Activated T-cell treated with anti-CD3 and anti-CD28 coated beads for 1 hour (primary cell): ENCODE measurements at places on chromosomes 1 and 21.
A peak's percentile ranks its signal among the peaks of the same experiment; 100 is the strongest.

- DNase-seq = no peak
Measured at GRCh38 chr21:36918291-36918690, 48.2 kb downstream of the HLCS start.

- peak; percentile 34 for DNase-seq
Measured at GRCh38 chr1:22031214-22031962, 21.1 kb upstream of the CDC42 start.

GRCh38 chr21:39441502-39442475 is 3.8 kb downstream of the LCA5L start:
- peak; percentile 13 for DNase-seq

GRCh38 chr21:36783612-36784374 is 84.9 kb downstream of the SIM2 start:
- no peak for DNase-seq

- DNase-seq = no peak
Measured at GRCh38 chr1:3570066-3570986, 41.0 kb downstream of the MEGF6 start.

- no peak for DNase-seq
Measured at GRCh38 chr1:179053486-179053885, 27.8 kb downstream of the FAM20B start.

GRCh38 chr1:27154469-27154990 is 395 bp downstream of the SLC9A1 start:
- no peak for DNase-seq

DNA sequence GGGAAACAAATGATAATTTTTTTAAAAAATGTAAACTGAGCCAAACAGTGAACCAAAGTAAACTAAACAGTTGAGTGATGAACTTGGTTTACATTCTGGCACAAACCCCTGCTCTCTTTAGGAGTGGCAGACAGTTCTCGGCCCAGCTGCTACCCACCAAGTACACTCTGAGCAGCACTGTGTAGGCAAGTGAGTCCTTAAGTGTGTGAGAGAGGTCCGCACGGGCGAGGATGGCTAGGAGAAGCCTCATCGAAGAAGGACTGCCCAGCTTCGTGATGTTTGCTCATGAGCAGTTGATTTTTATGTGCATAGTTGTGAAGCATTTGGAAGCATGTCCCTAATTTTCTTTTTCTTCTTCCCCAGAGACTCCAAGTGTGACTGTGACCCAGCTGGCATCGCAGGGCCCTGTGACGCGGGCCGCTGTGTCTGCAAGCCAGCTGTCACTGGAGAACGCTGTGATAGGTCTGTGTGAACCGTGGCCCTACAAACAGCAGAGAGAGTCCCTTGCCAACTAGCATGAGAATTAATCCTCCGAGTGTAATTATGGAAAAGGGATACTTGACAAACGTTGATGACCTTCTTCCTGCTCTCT is 32.1 kb downstream of the LAMC2 start:
- DNase-seq = no peak

- DNase-seq = no peak
Measured at GRCh38 chr1:95168028-95168427, 50.9 kb downstream of the TLCD4 start.

DNA sequence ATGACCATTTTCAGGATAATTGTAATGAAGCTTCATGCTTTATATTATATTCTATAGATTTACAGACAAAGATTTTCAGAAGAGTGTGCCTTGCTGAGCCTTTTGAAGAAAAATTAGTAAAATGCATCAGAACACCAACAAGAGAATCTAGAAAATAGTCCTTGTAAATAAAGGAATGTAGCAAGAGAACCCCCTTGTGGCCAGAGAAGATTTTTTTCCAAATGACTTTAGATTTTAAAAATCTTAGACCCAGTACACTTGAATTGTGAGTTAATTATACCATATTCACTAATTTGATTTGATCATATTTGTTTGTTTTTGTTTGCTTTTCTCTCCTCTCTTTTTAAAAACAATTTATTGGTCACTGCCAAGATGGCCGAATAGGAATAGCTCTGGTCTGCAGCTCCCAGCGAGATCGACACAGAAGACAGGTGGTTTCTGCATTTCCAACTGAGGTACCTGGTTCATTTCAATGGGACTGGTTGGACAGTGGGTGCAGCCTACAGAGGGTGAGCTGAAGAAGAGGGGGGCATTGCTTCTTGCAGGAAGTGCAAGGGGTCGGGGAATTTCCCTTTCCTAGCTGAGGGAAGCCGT is 12.8 kb upstream of the IFI44L start:
- no peak for DNase-seq

DNA sequence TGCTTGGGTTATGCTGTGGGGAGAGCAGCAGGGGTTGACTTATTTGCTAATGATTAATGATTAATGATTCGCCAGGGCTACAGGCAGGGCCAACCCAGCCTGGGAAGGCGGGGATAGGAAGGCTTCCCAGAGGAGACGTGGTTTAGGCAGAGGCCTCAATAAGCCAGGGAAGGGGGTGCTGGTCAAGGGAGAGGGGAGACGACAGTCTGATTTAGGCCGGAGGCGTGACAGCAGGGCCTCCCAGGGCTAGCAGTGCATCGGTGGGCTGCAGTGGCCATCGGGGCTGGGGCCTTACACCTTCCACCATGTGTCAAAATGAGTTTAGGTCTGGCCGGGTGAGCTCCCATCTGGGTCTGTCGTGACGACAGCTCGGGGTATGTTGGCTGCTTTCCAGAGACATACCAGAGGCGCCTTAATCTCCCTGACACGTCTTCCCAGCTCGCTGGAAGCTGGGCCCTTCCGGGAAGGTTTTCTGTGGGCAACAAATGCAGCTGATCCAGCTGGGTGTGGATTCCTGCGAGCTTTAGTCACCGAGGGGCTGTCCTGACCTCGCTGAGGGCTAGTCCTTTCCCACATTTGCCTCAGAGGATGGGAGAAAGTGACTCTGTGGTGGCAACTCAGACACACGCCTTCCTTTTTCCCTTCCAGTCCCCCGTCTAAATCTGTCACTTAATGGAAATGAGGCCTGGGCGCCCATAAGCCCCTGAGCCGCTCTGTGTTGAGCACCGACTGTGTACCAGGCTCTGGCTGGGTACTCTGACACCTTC is 3.7 kb upstream of the SLC1A7 start:
- DNase-seq = no peak

- DNase-seq = no peak
Measured at GRCh38 chr1:9700340-9700739, 48.8 kb downstream of the PIK3CD start.

- no peak for DNase-seq
Measured at GRCh38 chr1:62397301-62397700, 39.5 kb upstream of the USP1 start.

DNA sequence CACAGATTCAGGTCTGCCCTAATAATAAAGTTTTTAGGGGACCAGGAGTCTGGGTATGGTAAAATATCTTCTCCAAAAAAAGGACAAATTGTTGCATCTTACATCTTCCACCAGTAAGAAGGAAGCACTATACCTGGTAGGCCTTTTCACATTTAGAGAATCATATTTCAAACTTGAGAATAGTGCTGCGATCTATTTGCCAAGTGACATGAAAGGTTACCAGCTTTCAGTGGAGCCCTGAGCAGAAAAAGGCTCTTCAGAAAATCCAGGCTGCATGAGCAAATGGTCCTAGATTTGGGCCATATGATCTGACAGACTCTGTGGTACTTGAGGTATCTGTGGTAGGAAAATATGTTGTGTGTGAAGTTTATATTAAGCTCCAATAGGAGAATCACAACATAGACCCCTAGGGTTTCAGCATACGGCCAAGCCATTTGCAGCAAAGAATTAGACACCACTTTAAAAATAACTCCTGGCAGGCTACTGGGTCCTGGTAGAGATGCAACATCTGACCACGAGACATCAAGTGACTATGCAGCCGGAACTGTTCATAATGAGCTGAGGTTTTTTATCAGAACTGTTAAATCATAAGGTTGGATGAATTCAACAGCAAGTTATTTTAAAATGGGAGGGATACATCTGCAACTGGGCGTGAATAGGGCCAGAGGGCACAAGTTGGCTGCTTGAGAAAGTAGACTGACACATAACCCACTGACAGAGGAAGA is 38.6 kb upstream of the CCDC190 start:
- no peak for DNase-seq

DNA sequence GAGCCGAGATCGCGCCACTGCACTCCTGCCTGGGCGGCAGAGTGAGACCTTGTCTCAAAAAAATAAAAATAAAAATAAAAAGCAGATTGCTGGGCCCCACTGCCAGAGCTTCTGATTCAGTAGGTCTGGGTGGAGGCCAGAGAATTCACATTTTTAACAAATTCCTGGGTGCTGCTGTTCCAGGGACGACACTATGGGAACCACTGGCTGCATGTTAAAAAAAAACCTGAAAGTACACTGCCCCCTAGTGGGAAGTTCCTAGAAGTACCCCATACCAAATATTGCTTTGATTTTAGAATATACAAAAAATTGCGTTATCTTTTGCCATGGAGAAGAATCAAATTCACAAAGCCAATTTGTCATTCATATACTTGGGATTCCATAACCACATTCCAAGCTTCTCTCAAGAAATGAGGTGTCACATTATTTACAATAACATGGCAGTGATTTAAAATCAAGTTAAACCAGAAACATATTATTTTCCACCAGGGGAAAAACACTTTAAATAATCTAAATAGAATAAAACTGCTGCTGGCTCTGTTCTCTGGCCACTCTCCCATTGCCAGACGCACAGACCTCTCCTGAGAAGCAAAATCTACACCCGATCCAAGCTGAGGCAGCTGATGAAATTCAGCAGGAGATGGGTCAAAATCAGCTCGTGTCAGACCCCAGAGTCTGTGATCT is 27.4 kb downstream of the SYF2 start:
- DNase-seq = no peak

DNA sequence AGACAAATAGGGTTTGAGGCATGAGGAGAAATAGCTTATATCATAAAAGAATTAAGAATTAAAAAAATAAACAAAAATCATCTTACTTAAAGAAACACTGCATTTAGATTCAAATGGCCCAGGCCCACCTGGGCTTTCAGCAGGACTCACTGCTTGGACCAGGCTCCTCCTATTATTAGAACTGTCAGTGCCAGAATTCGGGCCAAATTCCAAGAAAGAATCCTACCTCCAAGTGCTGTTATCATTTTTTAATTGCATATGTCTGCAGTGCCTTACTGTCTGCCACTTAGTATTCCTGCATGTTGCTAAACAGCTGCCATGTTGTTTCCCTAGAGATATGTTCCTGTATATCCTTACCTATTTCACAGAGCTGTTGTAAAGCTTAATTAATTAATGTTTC is 112.0 kb downstream of the BARHL2 start:
- no peak for DNase-seq
